ENCODE measurements at places on chromosomes 16 and 17.

GRCh38 chr17:32102172-32102571 lies 40.1 kb upstream of the RHOT1 start:
- DNase-seq: no peak

GRCh38 chr17:3482852-3483251 lies 7.1 kb downstream of the ASPA start:
- DNase-seq: no peak

- no peak for DNase-seq
These were observed 863 bp downstream of the CASKIN1 start for GRCh38 chr16:2195322-2196161.

GRCh38 chr16:73000907-73001521 lies 46.9 kb downstream of the ZFHX3 start:
- DNase-seq: no peak

- DNase-seq: peak; percentile 19
These were observed 297.5 kb downstream of the XYLT1 start for GRCh38 chr16:17173281-17173680.

GRCh38 chr17:72816406-72816805 lies 276.1 kb downstream of the SLC39A11 start:
- DNase-seq: no peak

DNA sequence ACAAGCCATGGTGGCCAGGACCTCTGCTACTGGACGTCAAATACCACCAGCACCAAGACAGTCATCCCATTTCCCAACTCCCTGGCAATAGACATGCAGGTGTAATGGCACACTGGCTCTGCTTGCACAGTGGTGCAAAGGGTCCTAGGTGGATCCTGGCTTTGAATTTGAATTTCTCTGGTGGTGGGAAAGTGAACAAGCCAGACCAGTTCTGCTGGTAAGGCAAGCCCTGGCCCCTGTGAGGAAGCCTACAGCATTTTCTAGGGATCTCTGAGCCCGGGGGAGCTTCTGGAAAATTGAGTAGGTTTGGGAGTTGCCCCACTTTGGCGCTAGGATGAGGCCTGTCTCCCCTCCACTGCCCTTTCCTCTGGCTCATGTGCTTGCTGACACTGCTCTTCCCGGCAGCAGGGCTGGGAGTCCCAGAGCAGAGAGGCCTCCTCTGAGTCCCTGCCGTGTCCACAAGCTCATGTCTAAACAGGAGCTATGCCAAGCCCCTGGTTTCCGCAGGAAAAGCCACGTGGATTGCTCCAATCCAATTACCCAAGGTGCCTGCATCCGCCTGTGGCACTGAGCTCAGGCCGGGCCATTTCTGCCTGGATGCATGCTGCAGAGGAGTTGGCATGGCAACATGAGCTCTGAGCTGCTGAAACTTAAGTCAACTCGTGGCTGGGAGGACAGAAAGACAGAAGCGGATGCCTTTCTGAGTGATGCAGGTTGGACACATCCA lies 67.0 kb downstream of the PRMT7 start:
- DNase-seq: no peak

- peak; percentile 32 for DNase-seq
These were observed 667 bp downstream of the OGFOD1 start for GRCh38 chr16:56451753-56452689.

- no peak for DNase-seq
These were observed 16.3 kb downstream of the SNX29 start for GRCh38 chr16:11992586-11993524.

GRCh38 chr17:5238333-5238732 lies 3.7 kb upstream of the SCIMP start:
- DNase-seq: no peak

DNA sequence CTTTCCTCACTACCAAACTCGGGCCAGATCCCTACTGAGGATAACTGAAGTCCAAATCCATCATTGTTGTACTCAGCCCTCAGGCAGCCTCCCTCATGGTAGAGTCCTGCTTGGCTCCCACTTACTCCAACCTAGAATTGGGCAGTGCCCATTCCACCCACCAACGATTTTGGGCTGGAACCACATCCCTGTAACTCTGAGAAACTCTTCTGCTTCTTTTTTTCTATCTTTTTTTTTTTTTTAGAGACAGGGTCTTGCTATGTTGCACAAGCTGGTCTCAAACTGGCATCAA lies 1.2 kb downstream of the PRR14 start:
- DNase-seq: no peak

- peak; percentile 66 for DNase-seq
These were observed 369.2 kb downstream of the CDH13 start for GRCh38 chr16:82995924-82996441.

- DNase-seq: no peak
These were observed 423.1 kb upstream of the DYNLRB2 start for GRCh38 chr16:80117556-80118130.

- DNase-seq: no peak
These were observed 15.0 kb downstream of the CAVIN1 start for GRCh38 chr17:42408061-42408460.
